ENCODE measurements at places on chromosomes 5 and 9.

DNA sequence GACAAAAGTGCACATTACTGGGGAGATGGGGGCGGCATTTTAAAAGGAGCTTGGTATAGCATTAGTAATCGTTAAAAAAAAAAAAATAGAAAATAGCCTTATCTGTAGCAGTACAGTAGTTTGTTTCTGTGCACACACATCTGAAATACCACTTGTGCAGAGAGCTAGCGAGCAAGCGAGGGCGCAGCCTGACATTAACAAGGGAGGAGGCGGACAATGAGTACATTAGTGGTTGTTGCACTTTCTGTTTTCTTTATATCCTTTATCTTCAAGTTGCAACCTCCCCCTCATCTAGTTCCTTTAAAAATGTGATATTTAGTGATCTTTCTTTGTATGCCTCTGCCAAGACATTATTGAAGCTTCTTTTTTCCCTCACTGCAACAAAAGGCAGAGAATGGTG is 880 bp upstream of the PTPDC1 start:
- no peak for DNase-seq

GRCh38 chr5:85205430-85205829 is 820.8 kb upstream of the EDIL3 start:
- no peak for DNase-seq

DNA sequence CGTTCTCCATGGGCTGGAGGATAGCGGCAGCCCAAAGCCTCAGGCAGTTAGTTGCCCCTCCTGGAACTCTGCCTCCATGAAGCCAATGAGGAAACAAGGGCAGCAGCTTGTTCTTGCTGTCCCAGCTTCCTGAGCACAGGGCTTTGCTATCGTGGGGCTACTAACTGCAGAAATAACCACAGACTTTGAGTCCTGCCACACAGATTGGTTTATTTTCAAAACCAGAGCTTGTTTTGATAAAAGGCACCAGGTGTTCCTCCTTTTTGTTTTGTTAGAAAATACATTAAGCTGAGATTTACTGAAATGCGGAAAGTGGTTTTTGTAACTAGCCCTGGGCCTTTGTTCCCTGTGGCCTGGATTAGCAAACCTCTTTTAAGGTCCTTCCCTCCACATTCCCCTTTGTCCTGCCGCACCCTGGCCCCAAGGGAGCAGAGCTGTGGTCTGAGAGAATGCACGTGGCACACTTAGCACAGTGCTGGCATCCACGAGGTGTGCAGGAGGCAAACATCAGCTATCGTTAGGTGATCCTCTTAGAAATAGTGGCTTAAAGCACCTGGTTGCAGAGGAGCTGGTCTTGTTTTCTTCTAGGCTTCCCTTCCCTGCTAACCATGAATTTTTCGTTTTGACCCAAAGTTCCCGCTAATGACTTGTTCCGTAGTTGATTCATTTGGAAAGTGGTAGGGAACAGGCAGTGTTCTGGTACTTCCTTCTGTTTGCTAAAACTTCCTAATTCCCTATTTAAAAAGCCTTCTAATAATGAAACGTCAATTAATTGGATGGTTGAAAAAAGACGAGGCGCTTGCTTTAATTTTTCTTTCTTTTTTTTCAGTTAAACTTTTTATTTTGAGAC is 21.5 kb downstream of the MVB12B start:
- DNase-seq: no peak

GRCh38 chr9:16257604-16258003 is 612.9 kb downstream of the BNC2 start:
- DNase-seq: no peak

GRCh38 chr5:63700241-63700640 is 262.0 kb downstream of the HTR1A start:
- no peak for DNase-seq

DNA sequence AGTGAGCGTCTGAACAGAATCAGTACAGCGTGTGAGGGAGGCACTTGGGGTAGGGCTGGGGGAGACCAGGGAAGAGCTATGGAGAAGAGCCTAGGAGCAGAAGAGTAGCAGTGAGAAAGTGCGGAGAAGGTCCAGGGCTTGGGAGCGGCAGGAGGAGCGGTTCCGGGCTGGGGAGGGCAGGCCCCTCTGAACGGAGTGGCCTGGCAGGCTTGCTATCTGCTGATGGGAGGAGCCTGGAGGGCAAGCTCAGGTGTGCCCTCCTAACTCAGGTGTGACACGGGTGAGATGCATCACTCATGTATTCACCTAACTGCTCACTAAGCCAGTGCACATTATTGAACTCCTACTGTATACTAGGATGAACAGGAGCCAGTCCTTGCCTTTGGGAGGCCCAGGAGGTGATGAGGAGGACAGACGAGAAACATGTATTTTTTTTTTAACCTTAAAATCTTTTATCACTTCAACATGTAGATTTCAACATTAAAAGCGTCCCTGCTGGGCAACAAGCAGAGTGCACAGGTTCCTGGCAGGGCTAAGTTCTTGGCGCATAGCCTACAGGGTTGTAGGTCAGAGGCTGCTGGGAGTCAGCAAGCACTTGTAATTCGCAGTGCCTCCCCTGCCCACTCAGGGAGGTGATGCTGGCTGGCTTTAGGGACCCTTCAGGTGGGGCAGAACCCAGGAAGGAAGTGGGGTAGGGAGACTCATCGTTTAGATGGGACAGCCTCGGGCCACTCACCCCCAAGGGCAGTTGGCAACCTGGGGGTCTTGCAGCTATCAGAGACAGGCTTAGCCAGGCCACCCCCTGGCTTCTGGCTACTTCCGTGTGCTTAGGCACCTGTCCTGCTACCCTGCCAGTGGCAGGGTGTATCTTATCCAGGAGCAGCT is 55.5 kb downstream of the TMOD1 start:
- DNase-seq: no peak

- DNase-seq: no peak
These were observed 45.5 kb upstream of the ZSWIM6 start for GRCh38 chr5:61286446-61287132.

Measured in NCI-H1694 treated with DMSO at 0.1 percent for 48 hours (cell line).